ENCODE measurements at places on chromosomes 16 and 17.

GRCh38 chr16:65572156-65572555 is 450.3 kb upstream of the CDH11 start:
- no peak for DNase-seq

- DNase-seq: no peak
These were observed at the start of gene CD300LB for GRCh38 chr17:74531231-74531761. TSS of gene CD300LB (minus strand) at chr17:74531475. CDS start at chr17:74531350, 125 bp downstream.

DNA sequence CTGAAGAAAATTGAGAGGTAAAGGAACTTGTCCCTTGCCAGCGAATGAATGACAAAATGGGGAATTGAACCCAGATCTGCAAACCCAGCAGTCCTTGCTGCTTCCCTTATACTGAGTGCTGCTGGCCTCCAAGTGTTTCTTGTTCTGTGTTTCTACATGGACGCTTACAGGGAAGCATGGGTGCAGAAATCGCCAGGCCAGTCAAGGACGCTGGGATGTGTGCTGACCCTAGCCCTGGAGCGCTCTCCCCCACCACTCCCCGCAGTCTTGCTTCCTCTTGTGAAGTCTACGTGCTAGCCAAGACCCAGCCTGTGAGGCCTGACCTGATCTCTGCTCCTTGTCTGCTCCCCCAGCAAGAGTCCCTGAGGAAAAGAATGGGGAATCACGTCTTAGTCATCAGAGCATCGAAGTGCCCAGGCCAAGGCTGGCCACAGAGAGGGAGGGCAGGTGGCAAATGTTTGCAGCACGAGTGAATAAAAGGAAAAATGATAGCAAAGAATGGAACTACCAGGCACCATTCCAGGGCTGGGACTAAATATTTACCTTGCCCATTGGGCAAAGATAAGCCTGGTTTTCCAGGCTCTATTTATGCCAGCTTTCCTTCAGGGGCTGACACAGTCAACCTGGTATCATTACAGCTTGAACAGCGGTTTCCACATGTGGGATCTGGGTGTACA is 17.4 kb downstream of the CA4 start:
- DNase-seq: no peak

DNA sequence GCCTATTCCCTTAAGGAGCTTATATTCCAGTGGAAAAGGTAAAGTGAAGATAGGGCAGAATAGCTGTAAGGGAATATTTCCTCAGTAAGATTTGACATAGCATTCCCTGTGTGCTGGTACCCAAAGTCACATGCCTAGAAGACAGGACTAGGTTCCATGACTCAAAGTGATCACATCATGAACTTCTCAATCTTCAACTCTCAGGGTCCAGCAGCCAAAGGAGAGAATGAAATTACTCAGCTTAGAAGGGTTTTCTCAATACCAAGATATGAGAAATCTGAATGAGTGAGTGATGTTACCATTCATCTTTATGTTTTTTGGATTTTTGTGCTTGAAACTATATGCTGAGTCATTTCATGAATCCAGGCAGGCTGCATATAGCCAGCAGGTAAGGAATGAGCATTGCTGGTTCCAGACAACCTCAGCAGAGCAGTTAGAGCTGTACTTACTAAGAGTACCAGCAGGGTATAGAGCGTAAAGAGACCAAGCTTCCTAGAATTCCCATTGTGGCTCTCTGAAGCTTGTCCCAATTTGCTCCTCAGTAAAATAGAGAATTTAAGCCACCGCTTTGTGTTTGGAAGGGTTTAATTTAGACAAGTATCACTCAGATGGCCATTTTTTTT is 91.1 kb downstream of the ANKFN1 start:
- no peak for DNase-seq

DNA sequence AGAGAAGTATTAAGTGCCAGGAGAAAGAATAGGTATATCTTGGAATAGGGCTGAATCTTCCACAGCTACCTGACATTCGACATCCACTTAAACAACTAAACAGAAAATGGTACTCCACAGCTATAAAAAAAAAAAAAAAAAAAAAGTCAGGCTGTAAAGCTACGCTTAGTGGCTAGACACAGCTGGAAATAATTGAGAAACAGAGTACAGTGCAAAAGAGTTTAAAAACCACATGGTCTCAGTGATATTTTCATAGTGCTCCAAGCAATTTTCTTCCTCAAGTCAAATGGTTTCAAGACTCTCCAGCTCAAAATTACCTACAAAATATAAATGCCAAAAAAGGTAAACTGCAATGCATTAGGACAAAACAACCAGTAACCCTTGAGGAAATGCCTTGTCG is 607.1 kb downstream of the KCNJ2 start:
- DNase-seq: no peak

DNA sequence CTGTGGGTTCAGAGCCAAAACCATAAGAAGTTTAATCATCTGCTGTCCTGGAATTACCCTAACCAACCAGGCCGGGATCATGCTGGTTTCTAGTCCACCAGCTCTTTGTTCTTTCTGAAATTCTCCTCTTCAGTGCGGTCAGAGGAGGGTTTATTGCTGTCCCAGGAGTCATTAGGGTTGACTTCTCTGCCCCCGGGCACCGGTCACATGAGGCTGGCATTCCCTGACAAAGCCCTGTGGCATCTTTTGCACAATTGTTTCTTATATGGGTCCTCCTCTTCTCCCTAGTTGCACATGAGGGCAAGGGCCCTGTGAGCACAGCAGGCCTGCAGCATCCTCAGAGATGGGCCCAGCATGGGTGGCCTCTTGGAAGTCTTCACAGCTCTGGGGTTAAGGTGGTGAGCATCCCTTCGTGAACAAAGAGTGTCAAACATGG is 243.9 kb downstream of the IRF8 start:
- no peak for DNase-seq

GRCh38 chr17:66652840-66653507 is 181.9 kb upstream of the CACNG5 start:
- no peak for DNase-seq

GRCh38 chr16:56517206-56517605 is 2.6 kb downstream of the BBS2 start:
- DNase-seq: no peak

GRCh38 chr16:75301804-75302203 is 50.4 kb upstream of the BCAR1 start:
- no peak for DNase-seq

DNA sequence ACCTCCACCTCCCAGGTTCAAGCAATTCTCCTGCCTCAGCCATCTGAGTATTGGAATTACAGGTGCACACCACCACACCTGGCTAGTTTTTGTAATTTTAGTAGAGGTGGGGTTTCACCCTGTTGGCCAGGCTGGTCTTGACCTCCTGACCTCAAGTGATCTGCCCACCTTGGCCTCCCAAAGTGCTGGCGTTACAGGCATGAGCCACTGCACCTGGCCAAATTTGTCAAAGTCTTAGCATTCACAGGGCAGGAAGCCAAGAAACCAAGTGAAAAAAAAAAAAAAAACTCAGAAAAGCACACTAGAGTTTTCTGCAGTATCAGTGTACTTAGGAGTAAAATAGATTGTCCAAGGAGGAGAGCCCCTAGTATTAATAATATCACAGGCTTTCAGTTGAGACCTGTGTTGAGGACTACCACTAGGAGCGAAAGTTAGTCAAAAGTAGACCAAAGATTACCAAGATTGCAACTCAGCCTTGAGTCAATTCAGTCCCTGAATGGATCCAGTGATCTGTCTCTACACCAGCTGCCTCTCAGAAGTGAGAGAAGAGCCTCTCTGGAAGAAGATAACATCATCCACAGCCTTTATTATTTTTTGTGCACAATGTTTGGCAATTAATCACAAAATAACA is 159.7 kb downstream of the CEP112 start:
- no peak for DNase-seq

- DNase-seq: no peak
These were observed 6.5 kb upstream of the LLGL1 start for GRCh38 chr17:18218756-18219415.

GRCh38 chr16:58755989-58756649 is 22.0 kb upstream of the GOT2 start:
- DNase-seq: peak; percentile 8

- DNase-seq: no peak
These were observed 12.4 kb upstream of the IL4R start for GRCh38 chr16:27301236-27301861.

GRCh38 chr16:51030516-51030915 is 120.6 kb downstream of the SALL1 start:
- no peak for DNase-seq

DNA sequence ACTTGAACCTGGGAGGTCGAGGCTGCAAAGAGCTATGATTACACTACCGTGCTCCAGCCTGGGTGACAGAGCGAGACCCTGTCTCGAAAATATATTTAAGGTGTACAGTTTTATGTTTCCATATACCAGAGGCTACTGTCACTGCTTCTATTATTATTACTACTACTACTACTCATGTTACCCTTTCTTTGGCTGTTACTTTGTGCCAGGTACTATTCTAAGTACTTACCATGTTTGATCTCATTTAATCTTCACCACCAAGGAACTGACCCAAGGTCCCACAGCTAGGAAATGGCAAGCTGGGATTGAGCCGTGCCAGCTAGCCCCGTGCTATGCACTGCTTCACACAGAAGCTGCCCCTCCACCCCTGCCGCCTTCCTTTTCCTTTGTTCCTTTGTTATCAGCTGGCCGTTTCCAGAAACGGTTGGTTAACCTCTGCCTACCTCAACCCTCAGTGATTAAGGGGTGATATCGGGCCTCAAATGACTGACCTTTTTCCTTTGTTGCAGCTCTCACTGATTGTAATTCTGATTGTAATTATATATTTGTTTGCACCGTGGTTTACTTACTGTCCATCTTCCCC is 78.4 kb downstream of the ABCC1 start:
- DNase-seq: no peak

- DNase-seq: peak; percentile 75
These were observed 128.0 kb upstream of the PLCG2 start for GRCh38 chr16:81650982-81651562.

DNA sequence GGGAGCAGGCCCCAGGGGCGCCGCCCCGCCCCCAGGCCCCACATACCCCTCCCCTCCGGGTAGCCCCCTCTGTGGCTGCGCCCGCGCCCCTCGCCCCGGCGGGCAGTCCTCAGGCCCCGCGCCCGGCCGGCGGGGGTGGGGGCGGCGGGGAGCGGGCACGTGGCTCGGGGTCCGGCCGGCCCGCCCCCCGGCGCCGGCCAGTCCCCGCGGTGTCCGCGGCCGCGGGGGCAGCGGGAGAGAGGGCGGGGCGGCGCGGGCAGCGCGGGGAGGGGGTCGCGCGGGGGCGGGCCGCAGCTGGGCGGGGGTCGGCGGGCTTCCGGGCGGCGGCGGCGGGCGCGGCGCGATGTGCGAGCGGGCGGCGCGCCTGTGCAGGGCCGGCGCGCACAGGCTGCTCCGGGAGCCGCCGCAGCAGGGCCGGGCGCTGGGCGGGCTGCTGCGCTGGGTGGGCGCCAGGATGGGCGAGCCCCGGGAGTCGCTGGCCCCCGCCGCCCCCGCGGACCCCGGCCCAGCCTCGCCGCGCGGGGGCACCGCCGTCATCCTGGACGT is 335 bp downstream of the NECAB2 start:
- no peak for DNase-seq

- DNase-seq: no peak
These were observed 120.5 kb downstream of the HS3ST4 start for GRCh38 chr16:25812215-25812614.

DNA sequence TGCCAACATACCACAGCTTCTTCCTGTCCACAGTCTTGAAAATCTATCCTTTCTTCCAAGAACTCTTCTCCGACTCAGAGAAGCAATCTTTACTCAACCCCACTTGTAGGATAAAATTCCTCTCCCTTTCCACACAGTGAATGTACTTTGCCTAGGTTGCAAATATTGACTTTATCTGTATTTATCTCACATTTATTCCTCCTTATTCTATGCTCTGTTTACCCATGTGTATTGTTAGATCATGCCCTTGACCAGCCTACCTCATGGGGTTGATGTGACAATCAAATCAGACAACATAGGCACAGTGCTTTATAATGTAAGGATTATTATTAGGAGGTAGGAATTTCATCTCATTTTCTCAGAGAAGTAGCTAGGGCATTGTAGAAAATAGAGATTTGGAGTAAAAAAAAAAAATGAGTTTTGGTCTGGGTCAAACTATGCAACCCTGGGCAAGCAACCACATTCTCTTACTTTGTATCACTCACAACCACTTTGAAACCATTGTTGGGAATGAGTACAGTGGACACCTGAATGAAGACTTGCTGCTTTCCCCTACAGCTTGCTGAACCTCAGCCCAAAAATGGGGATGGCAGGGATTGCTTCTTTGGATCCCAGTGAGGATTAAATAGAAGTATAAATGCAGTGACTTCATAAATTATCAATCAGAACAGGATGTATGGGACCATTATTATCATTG is 9.1 kb upstream of the SLC35B1 start:
- DNase-seq: no peak

DNA sequence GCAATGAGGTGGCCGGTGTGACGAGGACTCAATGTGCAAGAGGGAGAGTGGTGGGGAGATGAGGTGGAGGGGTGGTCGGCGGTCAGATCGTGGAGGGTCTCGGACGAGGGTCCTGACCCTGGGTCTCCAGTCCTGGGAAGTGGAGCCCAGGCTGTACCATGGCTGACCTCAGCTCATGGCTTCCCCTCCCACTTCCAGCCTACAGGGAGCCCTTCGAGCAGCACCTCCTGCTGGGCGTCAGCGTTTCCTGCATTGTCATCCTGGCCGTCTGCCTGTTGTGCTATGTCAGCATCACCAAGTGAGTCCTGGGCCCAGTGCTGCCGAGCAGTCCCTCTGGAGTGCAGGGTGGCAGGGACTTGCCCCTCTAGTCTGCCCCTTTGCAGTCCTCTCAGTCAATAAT is 41.8 kb downstream of the IL4R start:
- no peak for DNase-seq

- no peak for DNase-seq
These were observed 1.6 kb downstream of the ASIC2 start for GRCh38 chr17:33291248-33292200.

- no peak for DNase-seq
These were observed 3.2 kb downstream of the SNTB2 start for GRCh38 chr16:69190046-69190588.

DNA sequence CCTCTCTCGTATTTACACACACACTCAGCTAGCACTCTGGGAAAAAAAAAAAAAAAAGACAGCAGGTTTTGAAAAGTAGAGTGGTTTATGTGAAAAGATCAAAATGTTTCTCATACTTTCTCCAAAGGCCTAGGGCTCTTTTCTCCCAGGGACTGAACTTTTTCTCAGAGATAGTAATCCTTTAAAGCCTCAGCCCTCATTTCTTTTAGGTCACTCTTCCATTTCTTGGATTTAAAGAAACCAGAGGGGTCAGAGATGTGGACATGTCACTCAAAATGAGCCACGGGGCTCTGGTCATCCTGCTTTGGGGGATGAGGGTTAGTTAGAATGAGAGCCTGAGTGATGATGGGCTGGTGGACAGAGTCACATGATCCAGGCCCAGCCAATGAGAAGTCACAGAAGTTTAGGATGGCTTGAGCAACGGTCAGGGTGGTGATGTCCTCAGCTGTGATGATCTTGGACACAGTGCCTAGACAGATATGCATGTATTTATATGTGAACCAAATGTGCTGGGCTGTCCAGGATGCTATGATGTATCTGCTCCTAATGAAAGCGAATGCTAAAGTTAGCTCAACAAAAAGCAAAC is 33.7 kb upstream of the AXIN2 start:
- no peak for DNase-seq

- DNase-seq: no peak
These were observed 113.8 kb downstream of the MSI2 start for GRCh38 chr17:57370037-57370581.

- no peak for DNase-seq
These were observed 24.0 kb downstream of the CDH13 start for GRCh38 chr16:82650804-82651203.

- no peak for DNase-seq
These were observed at the start of gene SLC47A2 for GRCh38 chr17:19716108-19717030. TSS of gene SLC47A2 (minus strand) at chr17:19716584. CDS start at chr17:19716555, 29 bp downstream.

Data from NCI-H1436 treated with DMSO at 0.1 percent for 48 hours (cell line).